ENCODE measurements at places on chromosomes 1 and 21.

DNA sequence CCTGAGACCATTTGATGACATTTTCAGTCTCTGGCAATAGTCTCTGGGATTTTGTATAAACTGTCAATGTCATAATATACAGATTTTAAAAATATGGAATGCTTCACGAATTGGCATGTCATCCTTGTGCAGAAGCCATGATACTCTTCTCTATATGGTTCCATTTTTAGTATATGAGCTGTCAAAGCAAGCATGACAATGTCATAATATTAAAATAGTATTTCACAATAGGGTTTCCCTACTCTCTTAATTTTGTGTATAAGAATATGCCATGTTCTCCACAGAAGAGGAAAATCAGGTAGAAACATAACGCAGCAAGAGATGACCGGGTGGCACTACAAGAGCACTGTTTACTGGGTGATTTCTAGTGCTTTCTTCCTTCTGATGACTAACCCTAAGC lies 8.3 kb upstream of the DIPK1A start:
- no peak for DNase-seq

GRCh38 chr1:173916667-173917066 lies 460 bp downstream of the SERPINC1 start:
- no peak for DNase-seq

GRCh38 chr1:173330149-173330951 lies 123.2 kb upstream of the TNFSF4 start:
- no peak for DNase-seq

- DNase-seq: peak; percentile 68
These were observed 12.3 kb upstream of the GJA8 start for GRCh38 chr1:147890177-147890790.

GRCh38 chr1:180402001-180402400 lies 100.4 kb downstream of the ACBD6 start:
- no peak for DNase-seq
